PC-9 (cell line): ENCODE measurements at places on chromosomes 6 and 20. TPM values are rescaled to one million over a fixed set of nuclear protein-coding genes. Genes with fewer than 3 reads are reported as not detected.

- H3K4me1 ChIP-seq, result 0 out of 2 replicates have a peak, but pooled peaks cover 3% of the 10 kb centered on the region
- no peak for DNase-seq
- no peaks in the 10 kb centered on the region for H3K27me3 ChIP-seq
- H3K27ac ChIP-seq, result no peak overlapping the region
- no peaks in the 10 kb centered on the region for H3K36me3 ChIP-seq
- H3K4me3 ChIP-seq, result no peak overlapping the region
Measured at GRCh38 chr20:12057778-12058177, 140.1 kb downstream of the BTBD3 start.

The DZANK1 gene
- 4.4 and 7.3 TPM in 2 replicates for total RNA-seq

- H3K36me3 ChIP-seq, result no peaks in the 10 kb centered on the region
- no peak overlapping the region for H3K27ac ChIP-seq
- no peak for DNase-seq
- peaks cover 19% of the 10 kb centered on the region for H3K4me1 ChIP-seq
- no peaks in the 10 kb centered on the region for H3K27me3 ChIP-seq
Measured at GRCh38 chr20:4999788-5000187, 1.5 kb downstream of the SLC23A2 start.

The ME1 gene
- 82.0 and 111 TPM in 2 replicates for total RNA-seq

GRCh38 chr20:57425150-57426013, 34.2 kb downstream of the RBM38 start:
- no peak overlapping the region for H3K4me3 ChIP-seq
- H3K36me3 ChIP-seq, result no peaks in the 10 kb centered on the region
- DNase-seq, result no peak
- peaks cover 12% of the 10 kb centered on the region; the same call in 1 of the 2 replicates for H3K27me3 ChIP-seq
- H3K27ac ChIP-seq, result no peak overlapping the region

- H3K27me3 ChIP-seq, result no peaks in the 10 kb centered on the region
- DNase-seq, result no peak
- no peaks in the 10 kb centered on the region for H3K36me3 ChIP-seq
- no peak overlapping the region for H3K4me3 ChIP-seq
Measured at GRCh38 chr6:8499540-8499939, 64.2 kb upstream of the SLC35B3 start.

The TFAP2A gene
- total RNA-seq, result 37.0 and 43.8 TPM in 2 replicates

The ARMC2 gene
- total RNA-seq, result 7.9 and 15.5 TPM in 2 replicates

DNA sequence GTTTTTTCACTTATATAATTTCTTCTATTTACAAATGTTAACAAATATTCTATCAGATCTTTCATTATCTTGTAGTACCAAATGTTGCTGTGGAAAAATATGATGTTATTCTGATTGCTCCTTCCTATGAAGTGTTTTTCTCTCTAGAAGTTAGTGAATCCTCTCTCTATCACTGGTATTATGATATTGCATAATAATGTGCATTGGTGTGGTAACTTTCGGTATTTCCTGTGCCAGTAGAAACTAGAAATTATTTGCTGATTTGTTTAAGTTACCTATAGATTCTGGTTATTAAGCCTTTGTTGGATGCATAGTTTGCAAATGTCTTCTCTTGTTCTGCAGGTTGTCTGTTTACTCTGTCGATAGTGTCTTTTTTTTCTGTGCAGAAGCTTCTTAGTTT, 342.5 kb downstream of the CENPW start:
- H3K4me3 ChIP-seq, result no peak overlapping the region
- no peaks in the 10 kb centered on the region for H3K36me3 ChIP-seq
- H3K4me1 ChIP-seq, result no peaks in the 10 kb centered on the region
- H3K27ac ChIP-seq, result no peak overlapping the region

GRCh38 chr6:2614846-2615245, 135.9 kb downstream of the MYLK4 start:
- no peaks in the 10 kb centered on the region for H3K4me1 ChIP-seq
- no peaks in the 10 kb centered on the region for H3K36me3 ChIP-seq
- no peak for DNase-seq

GRCh38 chr6:85772641-85773040, 130.0 kb upstream of the SYNCRIP start:
- no peak for DNase-seq
- H3K27ac ChIP-seq, result no peak overlapping the region
- H3K27me3 ChIP-seq, result no peaks in the 10 kb centered on the region
- no peaks in the 10 kb centered on the region for H3K4me1 ChIP-seq
- H3K36me3 ChIP-seq, result no peaks in the 10 kb centered on the region

- no peak for DNase-seq
- peaks cover 17% of the 10 kb centered on the region for H3K4me1 ChIP-seq
- H3K27me3 ChIP-seq, result no peaks in the 10 kb centered on the region
- no peaks in the 10 kb centered on the region for H3K36me3 ChIP-seq
- H3K4me3 ChIP-seq, result no peak overlapping the region
Measured at GRCh38 chr20:58633161-58634053, 17.7 kb upstream of the STX16 start.

GRCh38 chr20:33630507-33630906, 31.6 kb upstream of the C20orf144 start:
- no peak overlapping the region for H3K4me3 ChIP-seq
- no peak for DNase-seq
- H3K27me3 ChIP-seq, result no peaks in the 10 kb centered on the region
- H3K27ac ChIP-seq, result no peak overlapping the region
- no peaks in the 10 kb centered on the region for H3K4me1 ChIP-seq

The DUSP15 gene
- not detected in 2 replicates for total RNA-seq

DNA sequence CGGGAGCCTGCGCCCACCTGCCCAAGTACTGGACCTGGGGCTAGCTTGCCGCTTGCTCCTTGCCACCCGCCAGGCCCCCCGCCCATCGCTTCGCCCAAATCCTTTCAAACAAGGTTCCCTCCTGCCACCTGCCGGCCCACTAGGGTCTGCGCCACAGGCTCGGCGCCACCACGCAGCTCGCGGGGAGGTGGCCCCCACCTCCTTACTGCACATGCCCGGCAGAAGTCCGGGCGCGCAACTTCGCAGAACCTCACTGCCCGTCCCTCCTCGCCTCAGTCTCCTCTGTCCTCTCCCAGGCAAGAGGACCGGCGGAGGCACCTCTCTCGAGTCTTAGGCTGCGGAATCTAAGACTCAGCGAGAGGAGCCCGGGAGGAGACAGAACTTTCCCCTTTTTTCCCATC, 11.2 kb downstream of the GNAS-AS1 start:
- H3K27ac ChIP-seq, result no peak overlapping the region
- H3K36me3 ChIP-seq, result 0 out of 2 replicates have a peak, but pooled peaks cover 6% of the 10 kb centered on the region
- DNase-seq, result no peak
- H3K27me3 ChIP-seq, result peaks cover 38% of the 10 kb centered on the region
- no peaks in the 10 kb centered on the region for H3K4me1 ChIP-seq
- H3K4me3 ChIP-seq, result no peak overlapping the region

DNA sequence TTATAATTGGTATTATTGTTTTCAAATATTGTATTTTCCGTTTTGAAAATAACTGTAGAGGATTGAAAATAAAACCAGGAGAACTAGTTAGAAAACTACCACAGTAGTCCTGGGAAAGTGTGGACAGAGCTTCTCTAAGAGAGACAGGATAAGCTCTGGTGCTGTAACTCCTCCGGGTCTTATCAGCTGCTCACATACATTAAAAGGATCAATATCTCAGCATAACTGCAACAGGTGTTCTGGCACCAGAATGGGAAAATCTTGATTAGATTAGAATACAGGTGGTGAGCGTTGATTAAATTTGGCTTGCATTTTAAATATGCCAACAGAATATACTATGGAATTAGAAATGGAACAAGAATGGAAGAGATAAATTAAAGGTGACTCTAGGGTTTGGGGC, 1138.9 kb upstream of the ADGRB3 start:
- no peaks in the 10 kb centered on the region for H3K27me3 ChIP-seq
- H3K27ac ChIP-seq, result no peak overlapping the region
- no peak overlapping the region for H3K4me3 ChIP-seq
- no peaks in the 10 kb centered on the region for H3K36me3 ChIP-seq

The SIRPG gene
- 2.1 TPM in 2 replicates for total RNA-seq

- H3K27ac ChIP-seq, result no peak overlapping the region
- DNase-seq, result no peak
- no peak overlapping the region for H3K4me3 ChIP-seq
- peaks cover 13% of the 10 kb centered on the region for H3K4me1 ChIP-seq
- H3K36me3 ChIP-seq, result no peaks in the 10 kb centered on the region
Measured at GRCh38 chr6:113884011-113884410, 26.9 kb downstream of the MARCKS start.

The OPN5 gene
- not detected in 2 replicates for total RNA-seq

DNA sequence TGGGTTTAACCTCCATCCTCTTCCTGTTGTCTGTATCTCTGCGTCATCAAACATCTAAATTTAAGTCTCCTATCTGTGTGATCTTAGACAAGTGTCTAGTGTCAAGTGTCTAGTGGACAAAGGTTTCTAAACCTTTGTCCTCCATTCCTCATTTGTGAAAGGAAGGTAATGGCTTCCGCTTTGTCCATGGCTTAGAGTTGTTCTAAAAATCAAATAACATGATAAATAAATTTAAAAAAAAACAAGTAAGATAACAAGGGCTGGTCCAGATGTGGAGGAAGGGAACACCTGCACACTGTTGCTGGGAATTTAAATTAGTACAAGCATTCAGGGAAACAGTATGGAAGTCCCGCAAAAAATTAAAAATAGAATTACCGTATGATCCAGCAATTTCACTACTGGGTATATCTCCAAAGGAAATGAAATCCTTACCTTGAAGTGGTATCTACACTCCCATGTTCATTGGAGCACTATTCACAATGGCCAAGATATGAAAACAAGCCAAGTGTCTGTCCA, 17.6 kb upstream of the SERPINB1 start:
- no peak for DNase-seq
- H3K27me3 ChIP-seq, result no peaks in the 10 kb centered on the region
- no peak overlapping the region for H3K4me3 ChIP-seq

DNA sequence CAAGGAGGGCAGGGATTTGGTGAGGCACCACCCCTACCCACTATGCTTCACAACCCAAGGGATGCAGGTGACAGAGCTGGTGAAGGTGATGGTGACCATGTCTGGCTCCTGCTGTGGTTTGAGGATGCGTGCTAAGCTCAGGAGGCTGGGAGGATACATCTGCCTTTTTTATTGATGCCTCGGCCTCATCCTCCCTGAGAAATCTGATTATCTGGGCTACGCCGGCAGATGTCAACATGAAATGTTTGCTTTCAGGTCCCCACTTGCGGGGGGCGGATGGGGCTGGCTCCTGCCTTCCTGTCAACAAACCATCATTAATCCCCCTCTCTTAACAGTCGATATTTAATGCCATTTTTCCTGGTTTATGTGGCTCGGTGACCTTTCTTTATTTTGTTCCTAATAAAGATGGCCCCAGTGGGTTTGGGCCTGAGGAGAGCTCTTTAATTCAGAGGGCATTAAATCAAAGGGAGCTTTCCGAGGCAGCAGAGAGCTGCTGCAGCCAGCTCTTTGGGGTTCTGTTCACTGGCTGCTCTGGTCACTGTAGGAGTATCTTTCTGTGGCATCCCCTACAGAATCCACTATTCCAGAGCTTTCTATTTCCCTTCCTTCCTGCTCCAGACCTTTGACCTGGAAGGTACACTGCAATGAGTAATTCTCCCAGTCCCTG, 33.5 kb upstream of the LRFN2 start:
- H3K4me3 ChIP-seq, result no peak overlapping the region
- H3K27ac ChIP-seq, result no peak overlapping the region
- no peaks in the 10 kb centered on the region for H3K4me1 ChIP-seq
- H3K36me3 ChIP-seq, result no peaks in the 10 kb centered on the region
- H3K27me3 ChIP-seq, result peaks cover 37% of the 10 kb centered on the region
- no peak for DNase-seq

DNA sequence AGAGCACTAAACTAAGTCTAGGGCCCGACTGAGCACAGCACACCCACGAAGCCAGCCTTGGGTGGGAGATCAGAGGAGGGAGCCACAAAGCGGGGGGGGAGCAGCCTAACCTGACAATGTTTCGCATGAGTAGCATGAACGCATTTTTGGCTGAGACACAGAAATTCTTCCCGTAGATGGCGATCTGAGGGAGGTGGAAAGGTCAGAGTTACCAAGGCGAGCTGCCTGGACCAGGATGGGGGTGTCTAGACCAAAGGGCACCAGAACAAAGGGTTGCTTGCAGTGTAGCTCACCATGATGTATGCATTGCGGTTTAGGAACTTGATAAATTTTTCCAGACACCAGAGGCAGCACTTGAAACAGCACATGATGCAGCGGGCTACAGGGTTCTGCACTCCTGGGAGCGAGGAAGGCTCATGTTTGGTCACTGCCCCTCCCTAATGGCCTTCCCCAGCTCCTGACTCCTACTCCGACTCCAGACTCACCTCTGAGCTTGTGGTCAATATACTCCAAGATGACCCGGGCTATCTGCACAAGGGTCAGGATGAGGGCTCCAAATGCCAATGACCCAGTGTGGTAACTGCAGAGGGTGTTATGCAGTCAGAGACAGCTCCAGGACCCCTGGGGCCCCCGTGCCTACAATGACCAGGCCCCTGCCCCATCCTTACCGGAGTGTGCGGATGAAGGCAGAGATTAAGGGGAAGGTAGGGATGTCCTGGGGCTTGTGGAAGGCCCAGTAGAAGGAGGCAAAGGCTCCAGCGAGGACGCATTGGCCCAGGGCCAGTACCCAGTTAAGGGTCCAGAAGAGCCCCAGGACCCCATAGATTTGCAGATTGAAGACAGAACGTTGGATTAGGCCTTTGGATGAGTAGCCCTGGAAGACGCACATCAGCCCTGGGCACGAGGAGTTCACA, 2.8 kb upstream of the NEU1 start:
- no peak for DNase-seq
- H3K27me3 ChIP-seq, result no peaks in the 10 kb centered on the region
- H3K4me1 ChIP-seq, result peaks cover 23% of the 10 kb centered on the region
- no peak overlapping the region for H3K27ac ChIP-seq
- no peak overlapping the region for H3K4me3 ChIP-seq

The BLCAP gene
- 99.9 and 109 TPM in 2 replicates for total RNA-seq

GRCh38 chr6:26342106-26343004, 22.6 kb upstream of the BTN3A2 start:
- H3K36me3 ChIP-seq, result no peaks in the 10 kb centered on the region
- no peak for DNase-seq
- no peak overlapping the region for H3K27ac ChIP-seq
- H3K27me3 ChIP-seq, result no peaks in the 10 kb centered on the region

- DNase-seq, result peak; percentile 38
- no peak overlapping the region for H3K27ac ChIP-seq
- H3K27me3 ChIP-seq, result no peaks in the 10 kb centered on the region
- H3K4me3 ChIP-seq, result no peak overlapping the region
- H3K36me3 ChIP-seq, result no peaks in the 10 kb centered on the region
Measured at GRCh38 chr20:23187751-23188150, 101.6 kb upstream of the CD93 start.

GRCh38 chr6:9977411-9977810, 437.5 kb downstream of the TFAP2A start:
- no peaks in the 10 kb centered on the region for H3K36me3 ChIP-seq
- no peak for DNase-seq
- no peak overlapping the region for H3K4me3 ChIP-seq
